Iris pigment epithelial cell (primary cell): ENCODE measurements at places on chromosomes 7 and 10.

- DNase-seq, result no peak
Observed at GRCh38 chr10:79258894-79259293, 88.4 kb upstream of the PPIF start.

- DNase-seq, result peak; percentile 66
Observed at GRCh38 chr10:17882557-17882956, 69.2 kb upstream of the SLC39A12 start.

DNA sequence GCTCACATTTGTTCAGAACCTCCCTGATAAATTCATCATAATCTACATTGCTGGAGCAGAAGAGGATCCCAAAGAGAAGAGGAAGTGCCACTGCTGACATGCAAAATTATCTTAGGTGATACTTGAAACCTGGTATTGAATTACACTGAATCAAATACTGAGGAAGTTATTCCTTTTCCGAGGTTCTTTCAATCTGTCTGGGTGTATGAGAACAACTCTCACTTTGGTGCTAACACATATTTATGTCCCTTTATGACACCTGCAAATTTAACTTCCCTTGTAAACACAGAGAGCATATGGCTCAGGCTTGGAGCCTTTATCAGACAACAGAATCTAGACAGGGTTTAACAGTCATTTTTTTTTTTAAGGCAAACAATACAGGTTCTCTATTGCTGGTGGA lies 131.4 kb downstream of the SRPK2 start:
- peak; percentile 15 for DNase-seq

GRCh38 chr10:68684413-68684812 lies 36.6 kb upstream of the CCAR1 start:
- DNase-seq, result no peak

- no peak for DNase-seq
Observed at GRCh38 chr7:135257-135653, 57.1 kb upstream of the FAM20C start.

GRCh38 chr10:115056186-115056585 lies 37.0 kb upstream of the ATRNL1 start:
- DNase-seq, result no peak

GRCh38 chr10:29615195-29615594 lies 19.6 kb downstream of the SVIL start:
- DNase-seq, result no peak

GRCh38 chr10:929960-930624 lies 1.4 kb downstream of the LARP4B start:
- DNase-seq, result no peak

GRCh38 chr10:67775279-67775678 lies 62.7 kb downstream of the DNAJC12 start:
- no peak for DNase-seq

DNA sequence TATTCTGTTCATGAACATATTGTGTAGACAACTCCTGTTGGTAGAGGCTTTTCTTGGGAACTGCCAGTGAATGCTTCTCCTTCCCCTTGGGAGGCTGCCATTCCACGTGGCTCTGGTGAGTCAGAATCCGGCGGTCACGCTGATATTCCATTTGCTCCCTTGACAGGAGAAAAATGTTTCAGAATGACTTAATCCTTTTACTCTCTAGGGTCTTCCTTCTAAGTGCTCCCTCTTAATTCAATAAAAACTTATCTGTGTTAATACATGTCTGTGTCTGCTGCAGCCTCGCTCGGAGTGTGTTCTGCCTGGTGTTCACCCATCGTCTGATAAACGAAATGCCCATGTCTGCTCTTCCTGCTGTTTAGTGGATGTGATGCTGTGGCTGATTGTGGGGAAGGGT lies 278.6 kb downstream of the ARHGAP12 start:
- DNase-seq, result peak; percentile 84

GRCh38 chr7:128427289-128427891 lies 17.6 kb upstream of the IMPDH1 start:
- DNase-seq, result peak; percentile 52

- peak; percentile 19 for DNase-seq
Observed at GRCh38 chr7:38411404-38411803, 138.0 kb upstream of the TARP start.

DNA sequence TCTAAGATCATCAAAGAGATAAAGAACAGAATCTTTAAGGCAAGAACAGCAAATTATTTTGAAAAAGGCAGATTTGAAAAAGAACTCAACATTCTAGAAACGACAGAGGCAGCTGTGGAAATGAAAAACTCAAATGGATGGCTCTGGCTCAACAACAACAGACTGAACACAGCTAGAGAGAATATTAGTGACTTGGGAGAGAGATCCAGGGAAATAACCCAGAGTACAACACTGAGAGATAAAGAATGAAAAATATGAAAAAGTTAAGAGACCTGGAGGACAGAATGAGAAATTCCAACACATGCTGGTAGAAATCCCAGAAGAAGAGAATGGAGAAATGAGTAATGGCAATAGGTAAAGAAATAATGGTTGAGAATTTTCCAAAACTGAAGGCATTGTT lies 17.9 kb upstream of the ZNF777 start:
- no peak for DNase-seq

- peak; percentile 32 for DNase-seq
Observed at GRCh38 chr7:816751-817671, 15.3 kb upstream of the SUN1 start.

GRCh38 chr10:79608505-79609375 lies 2.0 kb upstream of the SFTPA1 start:
- DNase-seq, result peak; percentile 4

- peak; percentile 98 for DNase-seq
Observed at GRCh38 chr7:94374721-94375566, 19.8 kb upstream of the COL1A2 start.

DNA sequence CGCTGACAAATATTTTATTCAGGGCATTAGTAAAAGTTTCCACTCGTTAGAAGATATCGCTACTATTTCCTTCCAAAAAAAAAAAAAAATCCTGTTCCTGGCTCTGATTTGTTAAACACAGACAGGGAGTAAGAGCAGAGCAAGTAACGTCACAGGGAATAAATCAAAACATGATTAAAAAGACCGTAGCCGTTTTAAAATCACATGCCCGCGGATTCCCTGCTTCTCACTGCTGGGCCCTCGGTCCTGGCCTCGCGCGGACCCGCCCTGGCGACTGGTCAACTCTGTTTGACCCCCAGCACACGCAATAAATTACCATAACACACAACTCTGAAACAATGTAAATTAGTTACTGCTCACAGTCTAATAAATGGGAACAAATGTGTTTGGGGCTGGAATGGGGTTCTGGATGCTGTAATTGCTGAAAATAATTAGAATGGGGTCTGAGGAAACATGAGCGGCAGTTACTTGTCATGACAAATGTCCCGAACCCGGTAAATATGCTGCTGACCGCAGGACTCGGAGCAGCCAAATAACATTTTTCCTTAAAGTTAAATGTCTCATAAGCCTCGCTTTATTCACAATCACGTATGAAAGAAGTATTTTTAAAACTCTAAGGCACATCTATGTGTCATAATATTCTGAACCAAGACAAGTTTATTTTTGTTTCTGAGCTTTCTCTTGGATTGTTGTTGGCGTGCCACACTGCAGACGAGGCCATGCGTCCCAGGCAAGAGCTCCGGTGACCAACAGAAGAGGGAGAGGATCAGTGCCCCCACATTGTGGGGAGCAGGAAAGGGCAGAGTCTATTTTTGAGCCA lies 17.9 kb downstream of the EBF3 start:
- DNase-seq, result no peak

DNA sequence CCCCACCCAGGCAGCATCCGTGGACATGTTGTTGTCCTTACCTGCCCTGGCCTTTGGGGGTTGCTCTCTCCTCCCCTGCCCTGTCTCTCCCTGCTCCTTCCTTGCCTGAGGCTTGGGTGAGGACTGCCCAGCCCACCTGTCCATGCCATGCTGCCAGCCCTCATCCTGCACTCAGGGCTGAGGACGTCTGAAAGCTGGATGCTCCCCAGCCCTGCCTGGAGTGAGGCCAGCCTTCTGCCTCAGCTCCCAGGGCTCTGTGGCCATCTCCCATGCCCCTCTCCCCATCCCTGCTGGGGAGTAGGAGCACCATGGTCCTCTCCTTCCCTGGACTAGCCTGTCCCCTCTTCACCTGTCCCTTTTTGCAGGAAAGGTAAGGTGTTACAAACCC lies 68.4 kb downstream of the RAMP3 start:
- DNase-seq, result no peak

DNA sequence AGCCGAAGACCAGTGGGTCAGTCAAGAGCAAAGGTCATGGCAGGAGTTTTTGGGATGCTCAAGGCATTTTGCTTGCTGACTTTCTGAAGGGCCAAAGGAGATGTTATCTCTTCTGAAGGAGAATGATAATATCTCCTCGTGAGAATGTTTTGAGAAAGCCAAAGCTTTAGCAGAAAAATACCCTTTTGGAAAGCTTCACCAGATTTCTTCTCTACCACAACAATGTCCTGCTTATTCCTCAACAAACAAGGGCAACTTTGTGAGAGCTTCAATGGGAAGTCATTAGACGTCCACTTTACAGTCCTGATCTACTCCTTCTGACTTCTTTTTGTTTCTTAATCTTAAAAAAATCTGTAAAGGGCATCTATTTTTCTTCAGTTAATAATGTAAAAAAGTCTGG lies 132.8 kb upstream of the DNAJB12 start:
- DNase-seq, result no peak

DNA sequence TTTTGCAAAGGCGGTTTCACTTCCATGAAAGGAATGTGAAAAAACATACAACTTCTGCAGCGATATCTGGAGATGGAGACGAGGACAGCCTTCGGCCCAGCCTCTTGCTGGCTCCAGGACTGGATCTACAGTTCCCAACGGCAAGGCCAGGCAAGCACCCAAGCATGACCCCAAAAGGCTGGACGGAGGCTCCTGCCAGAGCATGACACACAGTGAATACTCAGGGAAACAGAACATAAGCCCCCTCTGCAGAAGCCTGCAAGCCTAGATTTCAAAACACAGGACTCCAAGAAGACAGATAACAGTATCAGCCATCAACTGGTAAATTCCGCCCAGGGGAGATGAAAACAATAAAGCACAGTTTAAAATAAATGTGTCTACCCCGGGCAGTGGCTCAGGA lies 3.3 kb upstream of the LRRC27 start:
- no peak for DNase-seq

DNA sequence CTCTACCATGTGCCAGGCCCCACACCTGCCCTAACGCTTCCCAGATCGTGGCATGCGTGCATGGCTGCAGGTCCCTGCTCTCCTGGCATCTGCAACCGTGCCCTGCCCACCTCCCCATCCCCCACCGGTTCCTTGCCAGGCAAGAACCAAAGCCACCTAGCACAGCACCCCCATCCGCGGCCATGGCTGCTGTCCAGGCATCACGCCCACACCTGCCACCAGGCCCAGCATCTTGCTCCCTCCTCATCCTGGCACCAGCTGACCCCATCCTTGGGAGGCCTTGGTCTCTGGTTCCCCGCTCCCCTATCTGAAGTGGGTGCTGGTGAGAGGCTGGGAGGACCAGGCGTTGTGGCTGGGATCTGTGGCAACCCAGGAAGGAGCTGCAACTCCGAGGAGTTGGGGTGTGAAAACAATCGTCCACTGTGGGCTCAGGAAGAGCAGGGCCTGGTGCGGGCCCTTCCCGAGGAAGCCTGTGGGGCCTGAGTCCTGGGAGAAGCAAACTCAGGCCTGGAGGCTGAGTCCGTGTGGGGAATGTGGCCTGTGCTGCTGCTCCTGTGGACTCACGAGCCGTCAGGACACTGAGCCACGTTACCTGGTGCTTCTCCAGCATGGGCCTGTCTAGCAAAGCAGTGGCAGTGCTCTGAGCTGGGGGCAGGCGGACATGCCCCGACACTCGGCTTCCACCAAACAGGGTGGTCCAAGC lies 417.1 kb downstream of the DNAJB6 start:
- no peak for DNase-seq

GRCh38 chr10:18735711-18736110 lies 76.5 kb downstream of the ARL5B start:
- no peak for DNase-seq

DNA sequence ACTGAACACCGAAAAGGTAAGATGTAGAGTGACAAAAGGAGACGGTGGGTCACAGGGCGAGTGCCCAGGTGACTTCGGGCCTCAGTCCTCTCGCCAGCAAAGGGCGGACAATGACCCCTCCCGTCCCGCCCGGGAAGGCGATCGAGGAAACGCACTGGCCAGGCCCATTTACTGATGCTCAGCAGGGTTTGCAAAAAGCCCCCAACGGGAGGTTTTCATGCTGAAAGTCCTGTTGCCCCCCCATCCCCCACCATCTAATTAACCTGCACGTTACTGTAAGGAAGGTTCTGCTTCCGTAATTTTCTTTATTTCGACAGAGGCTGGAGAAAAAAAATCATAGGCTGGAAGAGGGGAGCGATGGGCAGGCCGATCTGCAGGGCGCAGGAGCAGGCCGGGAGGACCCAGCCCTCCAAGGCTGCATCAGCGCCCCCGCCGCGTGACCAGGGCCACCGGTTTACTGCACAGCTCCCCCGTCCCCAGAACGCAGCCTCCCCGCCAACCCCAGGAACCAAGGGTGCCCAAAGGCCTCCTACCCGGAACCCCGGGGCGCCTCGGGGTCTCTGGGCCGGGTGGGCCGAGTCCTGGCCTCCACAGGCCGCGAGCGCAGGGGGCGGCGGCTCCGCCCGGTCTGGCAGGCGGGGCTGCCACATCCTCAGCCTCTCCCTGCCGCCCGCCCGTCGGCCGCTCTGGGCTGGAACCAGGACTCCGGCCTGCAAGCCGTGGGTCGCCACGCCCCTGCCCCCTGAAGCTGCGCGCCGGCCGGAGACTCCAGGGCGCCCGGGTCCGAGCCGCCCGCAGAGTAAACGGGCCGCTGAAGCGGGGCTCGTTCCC lies 613 bp downstream of the OAT start:
- peak; percentile 67 for DNase-seq

- DNase-seq, result no peak
Observed at GRCh38 chr7:20778063-20778721, 8.5 kb downstream of the SP8 start.

GRCh38 chr10:107865691-107866090 lies 701.2 kb upstream of the SORCS1 start:
- DNase-seq, result no peak

DNA sequence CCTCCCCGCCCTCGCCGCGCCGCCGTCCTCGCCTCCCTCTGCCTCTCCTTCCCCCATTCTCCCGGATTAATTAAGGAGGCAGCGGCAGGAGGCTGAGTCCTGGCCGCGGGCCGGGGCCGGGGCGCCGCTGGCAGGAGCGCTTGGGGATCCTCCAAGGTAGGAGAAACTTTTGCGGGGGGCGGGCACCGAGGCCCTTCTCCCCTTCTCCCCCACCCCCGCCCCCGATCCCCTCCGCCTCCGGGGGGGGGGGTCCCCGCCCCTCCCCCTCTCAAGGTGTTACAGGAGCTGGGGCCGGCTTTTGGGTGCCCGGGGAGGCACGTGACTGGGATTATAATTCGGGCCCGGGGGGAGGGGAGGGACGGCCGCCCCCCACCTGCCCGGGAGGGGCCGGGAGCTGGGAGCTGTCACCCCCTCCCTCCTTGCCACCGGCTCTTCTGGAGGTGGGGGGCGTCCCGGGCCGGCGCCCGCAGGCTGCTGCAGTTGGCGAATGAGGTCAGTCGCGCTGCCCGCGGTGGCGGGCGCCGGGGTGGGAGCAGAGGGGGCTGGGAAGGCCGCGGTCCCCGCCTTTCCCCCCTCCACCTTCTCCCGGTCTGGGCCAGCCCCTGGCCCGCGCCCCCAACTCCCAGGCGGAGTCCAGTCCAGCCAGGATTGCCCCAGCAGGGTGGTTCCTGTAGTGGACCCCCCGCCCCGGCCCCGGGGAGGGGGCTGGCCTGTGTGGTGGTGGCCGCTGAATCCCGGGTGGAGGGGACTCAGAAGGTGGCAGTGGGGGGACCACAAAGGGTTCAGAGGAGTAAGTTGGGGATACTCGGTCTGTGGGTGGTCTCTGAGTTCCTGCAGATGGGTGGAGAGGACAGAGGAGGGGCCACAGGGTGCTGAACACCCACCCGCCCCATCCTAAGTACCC lies 567 bp downstream of the GTF2IRD1 start:
- DNase-seq, result no peak
